Activated CD8-positive, alpha-beta memory T cell treated with anti-CD3 and anti-CD28 coated beads for 24 hours (primary cell): ENCODE measurements at places on chromosomes 11 and 22.

GRCh38 chr22:27677905-27678458 lies 123.6 kb downstream of the MN1 start:
- no peak for DNase-seq

DNA sequence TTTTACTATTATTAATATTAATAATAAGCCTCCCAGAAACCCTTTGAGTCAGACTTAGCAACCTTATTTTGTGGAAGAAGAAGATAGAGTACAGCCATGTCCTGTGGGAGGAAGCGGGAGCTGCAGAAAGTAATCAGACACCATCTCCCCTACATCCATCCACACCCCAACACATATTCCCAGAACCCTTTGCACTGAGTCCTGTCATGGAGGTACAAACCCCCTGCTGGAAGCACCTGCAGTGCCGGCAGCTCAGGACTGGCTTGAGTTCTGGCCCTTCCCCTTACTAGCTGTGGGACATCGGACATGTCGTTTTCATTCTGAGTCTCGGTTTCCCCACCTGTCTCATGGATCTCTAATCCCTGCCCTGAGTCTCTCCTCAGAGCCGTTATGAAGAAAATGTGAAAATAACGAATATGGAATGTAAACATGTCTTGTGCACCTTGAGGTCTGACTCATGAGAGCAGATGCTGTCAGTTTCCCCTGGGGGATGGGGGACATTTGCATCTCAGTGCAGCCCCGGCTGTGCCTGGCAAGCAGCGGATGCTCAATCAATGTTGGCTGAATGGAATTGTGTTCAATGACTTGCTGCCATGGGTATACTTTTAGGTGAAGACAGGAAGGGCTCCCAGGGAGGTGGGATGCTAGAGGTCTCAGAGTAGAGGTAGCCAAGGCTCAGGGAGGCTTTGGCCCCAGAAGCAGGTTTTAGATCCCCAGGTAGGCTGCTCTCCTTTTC lies 45.4 kb downstream of the TP53I11 start:
- DNase-seq, result no peak

DNA sequence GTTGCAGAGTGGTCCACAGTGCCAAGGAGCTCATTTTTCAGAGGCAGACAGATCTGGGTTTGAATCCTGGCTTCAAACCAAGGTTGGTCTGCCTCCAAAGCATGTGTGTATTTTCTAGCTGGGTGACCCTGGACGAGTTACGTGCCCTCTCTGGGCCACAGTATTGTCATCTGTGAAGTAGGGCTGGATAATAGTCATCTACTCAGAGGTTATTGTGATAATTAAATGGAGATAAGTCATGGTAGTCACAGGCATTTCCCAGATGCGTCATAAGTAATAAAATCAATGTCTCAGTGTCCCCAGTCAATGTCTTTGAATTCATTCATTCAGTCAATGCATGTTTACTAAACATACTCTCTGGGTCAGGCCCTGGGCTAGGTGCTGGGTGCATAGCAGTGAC lies 8.6 kb downstream of the OMP start:
- no peak for DNase-seq

DNA sequence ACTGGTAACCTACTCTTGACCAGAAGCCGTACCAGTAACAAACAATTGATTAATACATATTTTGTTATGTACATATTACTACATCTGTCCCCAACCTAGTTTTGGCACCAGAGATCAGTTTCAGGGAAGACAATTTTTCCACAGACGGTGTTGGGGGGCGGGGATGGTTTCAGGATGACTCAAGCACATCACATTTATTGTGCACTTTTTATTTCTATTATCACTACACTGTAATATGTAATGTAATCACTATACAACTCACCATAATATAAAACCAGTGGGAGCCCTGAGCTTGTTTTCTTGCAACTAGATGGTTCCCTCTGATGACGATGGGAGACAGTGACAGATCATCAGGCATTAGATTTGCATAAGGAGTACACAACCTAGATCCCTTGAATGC lies 15.5 kb downstream of the DGCR8 start:
- peak; percentile 72 for DNase-seq

DNA sequence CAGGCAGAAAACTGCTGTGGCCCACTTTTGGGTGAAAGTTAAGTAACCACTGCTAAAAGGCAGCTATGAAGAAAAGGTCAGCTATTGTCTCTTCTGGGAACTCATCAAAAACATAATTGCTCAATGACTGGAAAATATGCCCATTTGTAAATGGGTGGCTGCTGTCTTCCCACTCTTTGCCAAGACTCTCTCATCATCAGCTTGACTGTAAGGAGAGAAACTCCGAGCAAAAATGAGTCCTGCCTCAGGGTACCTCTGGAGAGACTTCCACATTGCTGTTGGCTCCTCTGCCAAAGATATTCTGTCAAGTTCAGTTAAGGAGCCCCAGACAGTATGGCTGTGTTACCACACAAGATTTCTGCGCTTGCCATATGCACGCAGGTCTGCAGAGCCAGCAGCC lies 138.7 kb downstream of the BBOX1 start:
- DNase-seq, result no peak

GRCh38 chr11:129686269-129686668 lies 129.4 kb upstream of the TMEM45B start:
- no peak for DNase-seq

DNA sequence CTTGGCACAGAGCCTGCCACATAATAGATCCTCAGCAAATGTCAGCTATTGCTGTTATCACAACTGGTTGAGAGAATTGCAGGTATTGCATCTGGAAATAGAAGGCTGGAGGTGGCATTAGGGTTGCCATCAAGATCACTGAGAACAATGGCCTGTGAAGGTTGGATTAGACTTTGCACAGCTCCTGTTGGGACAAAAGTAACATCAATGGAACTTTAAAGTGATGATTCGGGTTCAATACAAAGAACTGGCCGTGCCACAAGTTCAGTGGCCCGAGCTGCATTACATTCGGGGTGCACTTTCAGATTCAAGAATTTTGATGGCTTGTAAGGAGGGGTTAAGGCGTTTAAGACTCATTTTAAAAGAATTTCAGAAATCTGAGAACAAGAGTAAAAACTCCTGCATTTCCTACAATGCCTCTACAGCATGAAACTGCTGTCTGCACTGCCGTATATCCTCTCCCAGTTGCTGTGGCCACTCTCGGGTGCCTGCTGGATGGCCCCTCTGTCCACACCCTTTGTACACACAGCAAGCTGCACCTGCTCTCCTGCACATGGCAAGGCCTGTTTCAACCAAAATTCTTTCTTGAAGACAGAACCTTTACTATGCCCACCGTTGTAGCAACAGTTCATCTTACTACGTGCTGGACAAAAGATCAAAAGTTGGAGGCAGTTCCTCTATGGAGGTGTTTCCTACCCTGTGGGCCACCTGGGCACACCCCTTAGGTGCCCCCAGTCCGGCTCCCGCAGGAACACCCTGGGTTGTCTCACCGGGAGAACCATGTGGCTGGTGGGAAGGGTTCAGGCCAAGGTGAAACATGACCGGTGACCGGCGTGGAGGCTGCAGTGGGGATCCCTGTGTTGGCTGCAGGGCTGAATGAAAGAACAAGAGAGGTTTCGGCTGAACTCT lies 17.5 kb upstream of the SHANK2 start:
- DNase-seq, result peak; percentile 15

GRCh38 chr11:33936725-33937604 lies 45.1 kb upstream of the LMO2 start:
- no peak for DNase-seq

GRCh38 chr11:14698771-14699170 lies 55.2 kb downstream of the PDE3B start:
- DNase-seq, result no peak

DNA sequence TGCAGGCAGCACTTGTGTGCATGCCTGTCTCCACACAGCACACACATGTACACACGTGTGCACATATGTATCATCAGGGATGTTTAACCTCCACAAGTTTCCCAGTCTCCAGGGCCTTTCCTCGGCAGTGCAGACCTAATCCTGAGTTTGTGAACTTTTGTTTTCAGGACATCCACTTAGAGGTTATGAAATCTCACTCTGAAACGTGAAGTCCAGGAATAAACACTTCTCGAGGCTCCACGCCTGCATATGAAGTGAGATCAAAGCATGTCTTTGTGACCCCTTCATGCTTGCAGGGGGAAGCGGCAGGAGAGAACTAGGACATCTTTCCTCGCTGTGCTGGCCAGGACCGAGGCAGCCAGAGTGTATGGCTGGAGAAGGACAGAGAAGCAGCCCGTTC lies 3.1 kb downstream of the SHISAL1 start:
- DNase-seq, result no peak

- DNase-seq, result no peak
These were observed 38.6 kb downstream of the SHISA8 start for GRCh38 chr22:41876275-41876674.

- DNase-seq, result no peak
These were observed 125.4 kb downstream of the CCDC34 start for GRCh38 chr11:27237643-27238042.

GRCh38 chr11:30426781-30427180 lies 103.9 kb downstream of the ARL14EP start:
- no peak for DNase-seq

DNA sequence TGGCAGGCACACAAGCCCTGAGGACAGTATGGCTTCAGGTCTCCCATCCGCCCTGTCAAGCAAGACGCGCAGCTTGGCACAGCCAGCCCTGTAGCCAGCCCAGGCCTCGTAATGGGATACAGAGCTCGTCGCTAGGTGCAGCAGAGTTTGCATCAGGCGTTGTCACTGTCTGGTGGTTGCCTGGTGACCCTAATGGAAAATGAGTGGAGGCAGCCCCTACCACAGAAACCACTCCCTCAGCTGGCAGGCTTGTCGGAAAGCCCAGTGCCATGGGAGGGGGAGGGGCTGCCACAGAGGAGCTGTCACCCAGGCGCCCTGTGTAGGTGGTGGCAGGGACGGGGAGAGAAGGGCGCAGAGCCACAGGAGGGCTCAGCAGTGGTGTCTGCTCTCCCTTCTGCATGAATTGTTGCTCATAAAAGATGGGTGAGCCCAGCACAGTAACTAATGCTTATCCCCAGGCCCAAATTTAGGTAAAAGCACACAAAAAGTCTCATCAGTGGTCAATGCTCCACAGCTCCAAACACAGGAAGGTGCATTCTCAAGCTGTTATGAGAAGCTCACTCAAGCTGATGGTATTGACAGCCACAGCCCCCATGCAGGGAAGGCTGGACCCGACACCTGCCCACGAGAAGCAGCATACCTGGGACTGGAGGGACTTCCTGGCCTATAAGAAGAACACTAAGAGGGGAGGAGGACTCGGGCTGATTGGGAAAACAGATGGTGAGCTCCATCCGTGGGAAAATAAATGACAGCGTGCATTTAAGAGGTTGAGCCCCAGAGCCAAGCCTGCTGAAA lies 164.6 kb downstream of the ETS1 start:
- peak; percentile 94 for DNase-seq

DNA sequence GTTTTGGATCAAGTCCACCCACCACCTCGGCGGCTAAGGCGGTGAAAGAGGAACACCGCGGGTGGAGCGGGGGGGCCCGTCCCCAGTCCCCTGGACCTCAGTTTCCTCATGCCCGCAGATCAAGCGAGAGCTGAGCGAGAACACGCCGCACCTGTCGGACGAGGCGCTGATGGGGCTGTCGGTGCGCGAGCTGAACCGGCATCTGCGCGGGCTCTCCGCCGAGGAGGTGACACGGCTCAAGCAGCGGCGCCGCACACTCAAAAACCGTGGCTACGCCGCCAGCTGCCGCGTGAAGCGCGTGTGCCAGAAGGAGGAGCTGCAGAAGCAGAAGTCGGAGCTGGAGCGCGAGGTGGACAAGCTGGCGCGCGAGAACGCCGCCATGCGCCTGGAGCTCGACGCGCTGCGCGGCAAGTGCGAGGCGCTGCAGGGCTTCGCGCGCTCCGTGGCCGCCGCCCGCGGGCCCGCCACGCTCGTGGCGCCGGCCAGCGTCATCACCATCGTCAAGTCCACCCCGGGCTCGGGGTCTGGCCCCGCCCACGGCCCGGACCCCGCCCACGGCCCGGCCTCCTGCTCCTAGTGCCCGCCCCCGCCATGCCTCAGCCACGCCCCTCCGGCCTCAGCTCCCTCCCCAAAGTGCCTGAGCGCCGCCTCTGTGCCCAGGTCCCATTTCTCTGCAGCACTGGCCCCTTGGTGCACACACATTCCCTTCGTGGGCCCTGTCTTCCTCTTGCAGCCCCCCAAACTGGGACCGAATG lies 12.7 kb downstream of the MAFF start:
- DNase-seq, result peak; percentile 77

DNA sequence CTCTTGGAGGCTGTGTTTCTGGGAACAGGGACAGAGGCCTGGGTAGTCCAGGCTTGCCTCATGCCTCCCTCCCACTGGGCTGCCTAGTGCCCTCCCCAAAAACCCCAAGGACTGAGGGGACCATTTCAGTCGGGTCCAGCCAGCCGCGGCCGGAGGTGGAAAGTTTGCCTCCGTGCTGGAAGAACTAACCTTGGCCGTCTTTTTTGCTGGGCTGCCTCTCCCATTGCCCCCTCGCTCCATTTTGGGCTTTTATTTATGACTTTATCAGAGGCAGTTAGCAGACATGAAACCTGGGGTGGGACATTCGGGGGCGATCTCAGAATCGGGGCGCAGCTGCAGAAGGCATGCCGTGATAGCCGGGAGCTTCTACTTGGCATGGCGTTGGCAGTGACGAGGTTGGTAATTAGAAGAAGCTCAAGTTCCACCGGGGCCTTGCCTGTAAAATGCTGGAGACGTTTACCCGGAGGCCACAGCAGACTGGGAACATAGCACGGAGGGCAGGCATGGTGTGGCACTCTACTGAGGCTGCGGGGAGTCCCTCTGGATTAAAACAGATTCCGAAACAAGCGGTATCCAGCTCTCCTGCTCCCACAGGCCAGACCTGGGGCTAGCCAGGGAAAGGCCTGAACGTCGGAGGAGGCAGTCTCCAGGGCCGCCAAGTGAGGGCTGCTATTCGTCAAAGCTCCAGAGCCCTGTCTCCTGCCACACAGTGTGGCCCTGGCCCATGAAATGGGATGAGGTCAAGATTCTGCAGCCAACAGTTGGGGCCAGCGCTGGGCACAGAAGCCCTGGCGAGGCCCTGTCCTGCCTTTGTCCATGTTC lies 76.4 kb upstream of the PPARA start:
- DNase-seq, result no peak
